ENCODE measurements at places on chromosomes 16 and 17.

- no peak for DNase-seq
Observed at GRCh38 chr17:4657678-4658077, 16.2 kb upstream of the ALOX15 start.

GRCh38 chr17:42116705-42117396 is 4.3 kb downstream of the KAT2A start:
- peak; percentile 61 for DNase-seq

DNA sequence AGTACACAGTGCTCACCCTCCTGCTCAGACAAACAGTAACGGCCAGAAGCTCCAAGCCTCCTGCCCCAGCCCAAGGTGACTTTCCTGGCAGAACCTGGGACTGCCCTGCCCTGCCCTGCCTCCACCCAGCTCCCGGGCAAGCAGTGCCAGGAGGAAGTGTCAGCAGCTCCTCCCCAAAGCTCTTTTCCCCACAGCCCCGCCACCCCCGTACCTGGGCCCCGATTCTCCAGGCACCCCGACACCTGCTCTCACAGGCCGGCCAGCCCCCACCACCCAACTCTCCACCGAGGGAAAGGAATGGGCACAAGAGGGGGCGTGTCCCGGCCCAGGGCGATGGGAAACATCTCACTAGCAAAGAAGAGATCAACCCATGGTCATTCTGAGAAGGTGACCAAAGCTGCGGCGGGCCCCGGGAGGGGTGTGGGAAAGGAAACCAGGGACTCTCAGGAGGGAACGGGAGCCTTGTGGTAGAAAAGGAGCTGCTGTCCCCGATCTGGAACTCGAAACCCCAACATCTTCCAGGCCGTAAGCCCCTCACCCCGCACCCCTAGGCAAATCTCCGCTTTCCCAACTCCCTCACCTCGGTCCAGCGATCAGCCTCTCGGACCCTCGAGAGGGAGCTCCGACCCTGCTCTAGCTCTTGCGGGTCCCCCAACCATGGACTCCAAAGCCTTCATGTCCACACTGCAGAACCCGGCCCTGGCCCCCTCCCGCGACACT is 1.2 kb downstream of the BCAR1 start:
- DNase-seq: no peak

GRCh38 chr16:12685806-12686205 is 117.9 kb downstream of the CPPED1 start:
- no peak for DNase-seq

DNA sequence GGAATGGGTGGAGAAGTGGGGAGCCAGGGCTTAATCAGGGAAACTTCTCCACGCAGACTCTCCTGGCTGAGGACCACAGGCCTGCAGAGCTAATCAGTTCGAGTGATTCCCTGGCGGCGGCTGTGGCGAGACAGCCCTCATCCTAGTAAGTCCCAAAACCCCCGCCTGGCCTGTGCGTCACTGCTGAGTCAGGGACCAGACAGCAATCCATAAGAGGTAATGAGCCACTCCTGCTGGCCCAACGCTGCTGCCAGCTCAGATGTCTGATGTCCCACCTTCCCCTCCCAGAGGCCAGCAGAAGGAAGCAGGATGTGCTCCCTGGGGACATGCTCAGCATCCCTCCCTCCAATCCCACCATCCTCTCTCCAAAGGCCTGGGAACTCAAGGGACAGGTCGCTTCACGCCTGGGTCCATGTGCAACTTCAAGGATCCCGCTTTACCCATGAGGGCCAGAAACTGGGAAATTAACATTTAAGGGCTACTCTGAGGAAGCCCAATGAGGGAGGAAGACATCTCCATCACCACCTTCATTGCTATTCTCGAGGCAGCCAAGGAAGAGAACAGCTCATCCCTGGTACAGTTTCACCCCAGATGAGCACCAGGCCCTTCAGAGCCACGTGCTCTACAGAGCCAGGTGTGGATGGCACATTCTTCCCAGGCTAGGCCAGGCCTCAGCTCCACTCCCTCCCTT is 7.9 kb downstream of the ACLY start:
- DNase-seq: no peak

DNA sequence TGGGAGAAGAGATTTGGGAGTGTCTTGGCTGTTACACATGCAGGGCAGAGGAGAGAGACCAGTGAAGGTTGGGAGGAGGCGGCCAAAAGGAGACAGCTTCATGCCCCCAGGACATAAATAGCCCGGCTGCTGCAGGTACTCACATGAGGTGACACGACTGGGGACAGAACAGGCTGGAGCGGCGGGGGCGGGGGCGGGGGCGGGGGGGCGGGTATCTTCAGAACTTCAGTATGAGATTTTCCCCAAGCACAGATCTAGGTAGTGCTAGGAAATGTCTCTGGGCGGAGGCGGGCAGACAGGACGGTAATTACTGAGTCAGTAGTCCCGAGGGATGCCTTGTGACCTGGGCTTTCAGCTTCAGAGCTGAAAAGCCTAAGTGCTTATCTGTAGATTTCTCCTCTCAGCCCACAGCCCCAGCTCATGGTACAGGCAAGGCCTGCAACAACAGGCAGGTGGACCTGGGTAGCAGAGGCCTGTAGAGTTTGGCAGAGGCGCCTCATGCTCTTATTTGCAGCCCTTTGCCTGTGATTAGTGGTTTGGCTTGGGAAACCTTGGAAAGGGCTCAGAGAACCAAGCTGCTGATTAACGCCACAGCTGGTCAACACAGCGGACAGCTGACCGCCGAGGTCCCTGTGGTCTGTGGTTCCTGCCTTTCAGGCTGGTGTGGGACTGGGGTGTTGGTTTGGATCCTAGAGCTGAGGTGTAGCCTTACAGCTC is 24.5 kb downstream of the UNK start:
- no peak for DNase-seq

DNA sequence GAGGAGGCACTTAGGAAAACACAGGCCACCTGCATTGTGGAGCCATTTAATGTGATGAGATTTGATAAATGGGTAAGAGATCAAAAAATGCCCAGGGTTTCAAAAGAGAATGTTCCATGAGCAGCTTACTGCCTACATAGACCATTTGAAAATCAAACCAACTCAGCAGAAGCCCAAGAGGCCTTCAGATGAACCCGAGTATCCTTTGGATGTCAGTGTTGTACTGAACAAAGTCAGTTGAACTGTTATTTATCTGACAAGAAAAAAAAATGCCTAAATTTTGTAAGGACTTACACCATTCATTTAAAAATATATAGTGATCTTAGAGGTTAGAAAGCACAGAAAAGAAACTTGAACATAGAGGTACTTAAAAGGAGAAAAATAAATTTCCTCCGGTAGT is 381.7 kb downstream of the ZFHX3 start:
- no peak for DNase-seq

- no peak for DNase-seq
Observed at GRCh38 chr17:47179141-47179540, 10.0 kb downstream of the CDC27 start.

- DNase-seq: no peak
Observed at GRCh38 chr17:45042346-45043120, 8.9 kb downstream of the DCAKD start.

DNA sequence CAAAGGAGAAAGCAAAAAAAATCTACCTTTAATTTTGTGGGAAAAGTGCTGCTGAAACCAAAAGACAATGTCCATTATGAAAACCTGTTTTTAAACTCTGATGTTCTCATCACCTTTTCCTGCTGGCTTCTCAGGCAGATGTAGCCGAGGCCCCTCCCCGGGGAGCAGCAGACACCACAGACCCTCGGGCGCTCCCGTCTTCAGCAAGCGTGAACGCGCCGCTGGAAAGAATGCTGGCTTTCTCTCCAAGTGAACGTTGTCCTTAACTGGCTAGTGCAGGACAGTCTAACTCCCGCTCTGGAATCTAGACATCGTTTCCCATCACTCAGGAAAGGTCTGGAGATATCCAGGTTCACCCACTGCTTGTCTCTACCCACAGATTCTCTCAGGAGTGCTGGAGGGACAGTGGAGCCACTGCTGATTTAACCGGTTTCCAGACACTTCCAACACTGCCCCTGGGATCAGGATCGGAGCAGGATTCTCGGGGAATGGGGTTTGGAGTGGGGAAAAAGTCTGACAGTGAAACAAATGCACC is 211.2 kb downstream of the RBFOX3 start:
- DNase-seq: no peak

GRCh38 chr17:56184650-56185049 is 31.4 kb downstream of the ANKFN1 start:
- DNase-seq: no peak

DNA sequence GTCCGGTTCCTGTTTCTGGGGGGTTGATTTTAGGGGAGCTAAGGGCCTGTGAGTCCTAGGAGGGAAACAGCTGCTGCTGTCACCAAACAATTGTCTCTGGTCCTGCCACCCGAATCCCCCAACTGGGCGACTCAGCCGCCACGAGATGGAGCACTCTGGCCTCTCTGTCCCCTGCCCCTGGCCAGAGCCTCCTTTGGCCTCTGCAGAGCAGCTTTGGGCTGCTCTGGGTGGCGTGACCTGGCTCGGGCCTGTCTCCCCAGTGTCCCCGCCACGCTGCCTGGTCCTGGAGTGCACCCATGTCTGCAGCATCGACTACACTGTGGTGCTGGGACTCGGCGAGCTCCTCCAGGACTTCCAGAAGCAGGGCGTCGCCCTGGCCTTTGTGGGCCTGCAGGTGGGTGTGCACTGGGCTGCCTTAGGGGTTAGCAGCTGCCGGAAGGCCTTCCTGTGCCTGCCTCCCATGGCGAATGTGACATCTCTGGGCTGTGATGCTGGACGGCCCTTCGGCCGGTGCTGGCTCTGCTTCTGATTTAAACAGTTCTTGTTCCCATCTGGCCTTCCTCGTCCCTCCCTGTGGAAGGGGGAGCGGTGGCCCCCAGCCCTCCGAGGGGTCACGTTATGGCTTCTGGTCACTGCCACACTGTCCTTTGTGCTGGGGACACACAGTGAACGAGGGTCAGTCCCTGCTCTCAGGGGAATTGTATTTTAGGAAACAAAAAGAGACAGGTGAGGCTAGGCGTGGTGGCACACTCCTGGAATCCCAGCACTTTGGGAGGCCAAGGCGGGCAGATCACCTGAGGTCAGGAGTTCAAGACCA is 11.6 kb upstream of the RNF213 start:
- DNase-seq: no peak

DNA sequence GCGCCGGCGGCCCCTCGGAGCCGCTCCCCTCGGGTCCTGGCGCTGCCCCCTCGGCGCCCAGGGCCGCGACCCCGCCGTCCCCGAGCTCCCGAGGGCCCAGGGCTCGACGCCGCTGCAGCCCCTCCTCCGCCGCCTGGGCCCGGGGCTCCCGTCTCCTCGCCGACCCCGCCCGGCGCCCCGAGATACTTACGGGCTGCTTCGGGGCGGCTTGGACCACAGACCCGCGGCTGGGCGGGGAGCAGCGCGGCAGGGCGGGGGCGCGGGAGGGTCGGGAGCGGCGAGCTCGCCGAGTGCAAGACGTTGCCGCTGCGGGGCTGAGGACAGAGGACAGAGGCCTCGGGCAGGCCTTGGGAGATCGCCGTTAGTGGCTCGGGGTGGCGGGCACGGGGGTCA is 290 bp downstream of the TOB1 start:
- DNase-seq: no peak

DNA sequence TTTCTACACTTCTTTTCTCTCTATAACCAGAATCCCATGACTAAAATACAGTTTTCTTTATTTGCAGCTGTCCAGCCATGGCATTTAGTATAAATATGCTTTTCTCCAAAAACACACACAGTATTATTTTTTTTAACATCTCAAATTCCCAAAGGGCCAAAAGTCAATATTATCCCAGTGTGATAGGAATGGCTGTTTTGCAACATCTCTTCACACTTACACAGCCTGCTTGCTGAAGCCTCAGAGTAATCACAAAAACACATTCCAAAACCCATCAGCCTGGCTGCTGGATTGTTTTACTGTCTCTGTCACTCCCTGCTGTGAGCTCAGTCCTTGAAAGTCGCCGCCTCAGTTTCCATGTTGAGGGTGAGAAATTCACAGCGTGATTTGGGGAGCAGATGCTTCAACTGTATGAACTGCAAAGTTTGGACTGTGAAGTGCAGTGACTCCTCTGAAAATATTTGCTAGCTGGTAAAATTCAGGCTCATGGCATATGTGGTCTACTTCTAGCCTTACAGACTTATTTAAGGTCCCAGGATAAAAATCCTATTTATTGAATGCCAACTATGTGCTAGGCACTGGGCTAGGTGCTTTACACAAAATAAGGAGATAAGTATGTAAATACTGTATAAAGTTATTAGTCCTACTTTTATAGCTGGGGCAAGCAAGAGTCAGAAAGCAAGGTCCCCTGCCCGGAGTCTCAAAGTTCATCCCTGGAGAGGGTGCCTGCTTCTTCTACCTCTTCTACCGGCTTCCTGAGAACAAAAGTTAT is 116.5 kb downstream of the SOCS1 start:
- no peak for DNase-seq

- DNase-seq: no peak
Observed at GRCh38 chr17:76943781-76944213, 75.6 kb downstream of the MGAT5B start.

- no peak for DNase-seq
Observed at GRCh38 chr17:39134878-39135277, 16.6 kb downstream of the PLXDC1 start.

GRCh38 chr16:55179852-55180585 is 144.0 kb upstream of the IRX6 start:
- no peak for DNase-seq

GRCh38 chr17:17944242-17944641 is 28.0 kb downstream of the TOM1L2 start:
- DNase-seq: no peak

GRCh38 chr17:42120770-42121769 is at the start of gene KAT2A:
Gene KAT2A, minus strand, starts transcription at chr17:42121367. Its CDS starts 63 bp downstream, at chr17:42121304.
- peak; percentile 61 for DNase-seq

DNA sequence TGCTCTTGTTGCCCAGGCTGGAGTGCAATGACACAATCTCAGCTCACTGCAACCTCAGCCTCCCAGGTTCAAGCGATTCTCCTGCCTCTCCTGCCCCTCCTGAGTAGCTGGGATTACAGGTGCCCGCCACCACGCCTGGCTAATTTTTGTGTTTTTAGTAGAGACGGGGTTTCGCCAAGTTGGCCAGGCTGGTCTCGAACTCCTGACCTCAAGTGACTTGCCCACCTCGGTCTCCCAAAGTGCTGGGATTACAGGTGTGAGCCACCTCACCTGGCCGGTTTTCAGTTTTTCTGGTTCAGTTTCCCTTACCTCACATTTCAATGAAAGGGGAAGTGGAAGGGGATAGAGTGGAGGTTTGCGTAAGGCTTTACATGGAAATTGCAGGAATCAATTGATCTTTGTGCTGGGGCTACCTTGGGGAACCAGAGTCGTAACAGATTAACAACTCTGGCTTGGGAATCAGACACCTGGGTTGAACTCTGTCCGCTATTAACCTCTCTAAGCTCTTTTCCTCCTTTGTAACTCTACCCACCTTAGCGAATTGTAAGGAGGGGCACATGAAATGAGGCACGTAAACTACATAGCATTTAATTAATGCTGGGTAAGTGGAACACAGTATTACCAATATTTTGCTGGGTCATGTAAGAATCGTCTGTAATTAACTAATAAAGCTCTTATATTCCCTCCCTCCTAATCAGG is 3.2 kb downstream of the MPV17L start:
- no peak for DNase-seq

- DNase-seq: no peak
Observed at GRCh38 chr17:40607641-40608040, 40.0 kb downstream of the SMARCE1 start.

- no peak for DNase-seq
Observed at GRCh38 chr16:80664786-80665185, 124.0 kb downstream of the DYNLRB2 start.

- no peak for DNase-seq
Observed at GRCh38 chr16:9787717-9788116, 394.5 kb downstream of the GRIN2A start.
